Fibroblast of skin of left biceps (primary cell): ENCODE measurements at places on chromosomes 5 and 9.

DNA sequence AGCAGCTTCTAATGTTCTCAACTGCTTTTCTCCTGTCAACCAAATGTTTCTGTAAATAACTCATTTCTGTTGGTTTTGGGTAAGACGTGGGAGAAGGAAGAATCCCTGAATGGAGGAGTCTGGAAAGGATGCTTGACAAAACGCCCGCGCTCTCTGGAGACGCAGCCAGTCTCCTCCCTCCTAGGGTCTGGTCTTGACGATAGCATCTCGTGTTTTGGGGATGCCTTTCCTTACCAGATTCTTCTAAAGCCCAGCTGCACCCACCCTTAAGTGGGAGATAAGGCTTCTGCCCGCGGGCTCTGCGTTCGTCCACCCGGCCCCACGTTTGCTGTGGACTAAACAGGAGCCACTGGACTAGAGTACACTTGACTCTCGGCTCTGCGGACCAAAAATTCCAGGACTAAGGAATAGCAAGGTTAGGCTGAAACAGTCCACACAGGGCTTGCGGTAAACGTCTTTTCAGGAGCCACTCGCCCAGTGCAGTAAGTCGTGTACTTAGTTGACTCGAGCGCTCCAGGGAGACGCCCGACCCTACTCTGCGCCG is 491 bp upstream of the CTSL start:
- no peak for DNase-seq

- DNase-seq: no peak
Observed at GRCh38 chr9:114662081-114662989, 4.7 kb upstream of the TEX53 start.

- DNase-seq: no peak
Observed at GRCh38 chr9:121996783-121997182, 96.3 kb downstream of the TTLL11 start.

DNA sequence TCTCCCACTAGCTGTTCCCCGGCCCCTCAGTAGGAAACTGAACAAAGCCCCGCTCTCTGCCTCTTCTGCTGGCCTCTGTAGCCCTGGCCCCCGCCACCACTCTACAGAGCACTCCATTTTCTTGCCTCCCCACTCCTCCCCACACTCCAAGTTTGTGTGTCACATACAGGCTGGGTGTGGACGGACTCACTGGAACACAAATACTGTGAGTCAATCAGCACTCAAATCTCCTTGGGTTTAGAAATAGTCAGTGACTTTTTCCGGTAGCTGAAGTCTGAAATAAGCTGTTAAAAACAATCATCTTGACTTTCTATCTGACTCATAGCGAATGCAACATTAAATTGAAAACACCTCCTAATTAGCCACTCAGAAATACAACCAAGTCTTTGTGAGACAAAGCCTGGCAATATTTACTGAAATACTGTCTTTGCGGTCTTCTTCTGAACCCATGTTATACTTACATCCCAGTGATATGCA is 122.5 kb downstream of the LHFPL2 start:
- DNase-seq: no peak

DNA sequence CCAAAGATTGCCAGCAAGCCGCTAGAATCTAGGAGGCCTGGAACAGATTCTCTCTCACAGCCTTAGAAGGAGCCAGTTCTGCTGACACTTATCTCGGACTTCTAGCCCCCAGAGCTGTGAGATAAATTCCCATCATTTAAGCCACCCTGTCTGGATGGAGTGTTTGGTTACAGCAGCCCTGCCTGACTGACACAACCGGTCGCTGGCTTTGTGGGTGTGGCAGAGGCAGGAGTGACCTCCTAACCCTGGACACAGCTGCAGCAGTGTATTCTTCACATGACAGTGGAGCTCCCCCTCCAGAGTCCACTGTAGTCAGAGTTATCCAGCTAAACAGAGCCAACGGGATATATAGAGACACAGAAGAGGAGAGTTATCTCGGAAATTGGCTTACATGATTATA is 21.2 kb upstream of the IL17B start:
- DNase-seq: no peak

DNA sequence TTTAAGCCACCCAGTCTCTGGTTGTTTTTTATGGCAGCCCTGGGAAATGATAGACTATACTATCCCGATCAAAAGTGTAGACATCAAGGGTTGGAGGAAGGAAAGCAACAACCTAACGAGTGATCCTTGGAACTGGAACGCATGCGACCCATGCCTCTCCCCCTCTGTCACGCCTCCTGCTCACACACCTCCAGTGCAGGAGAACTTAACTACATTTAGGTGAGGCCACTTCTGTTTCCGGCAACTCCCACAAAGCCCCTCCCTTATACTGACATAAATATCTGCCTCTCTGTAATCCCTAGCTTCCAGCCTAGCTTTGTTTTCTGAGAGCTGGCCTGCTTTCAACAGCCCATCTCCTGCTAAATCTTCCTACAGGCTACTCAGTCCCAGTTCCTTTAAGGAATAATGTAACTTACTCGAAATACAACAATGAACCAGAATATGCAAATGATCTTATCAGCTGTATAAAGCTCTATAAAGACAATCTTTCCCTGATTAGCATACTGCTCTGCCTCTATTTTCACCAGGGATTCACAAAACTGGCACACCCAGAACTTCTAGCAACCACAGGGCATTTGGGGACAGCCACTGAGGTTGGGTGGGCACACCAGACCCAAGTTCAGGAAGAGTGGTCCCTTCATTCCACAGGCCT is 73.9 kb downstream of the GABBR2 start:
- DNase-seq: no peak
